T-helper 17 cell (primary cell): ENCODE measurements at places on chromosomes 12 and 14. TPM values are rescaled to one million over a fixed set of nuclear protein-coding genes. Genes with fewer than 3 reads are reported as not detected.

The MYF6 gene
- not detected for total RNA-seq

The SERPINA10 gene
- total RNA-seq = not detected

The CEP170B gene
- 7.0 TPM for total RNA-seq

The KRT83 gene
- total RNA-seq = not detected

The KITLG gene
- total RNA-seq = not detected

The GALNT16 gene
- total RNA-seq = 0.05 TPM

The DLGAP5 gene
- total RNA-seq = 0.12 TPM

The ESPL1 gene
- total RNA-seq = 0.83 TPM

The OAS1 gene
- 16.2 TPM for total RNA-seq

The MED13L gene
- total RNA-seq = 184 TPM

The NRIP2 gene
- not detected for total RNA-seq

The OTOGL gene
- total RNA-seq = not detected

The SERPINA12 gene
- total RNA-seq = not detected

The CNTN1 gene
- not detected for total RNA-seq

The SIX6 gene
- not detected for total RNA-seq

The B3GNT4 gene
- not detected for total RNA-seq

The CMA1 gene
- total RNA-seq = not detected

The TROAP gene
- not detected for total RNA-seq

The EPYC gene
- not detected for total RNA-seq

The COX8C gene
- total RNA-seq = not detected

The PDE3A gene
- total RNA-seq = 2.8 TPM

The CLEC14A gene
- not detected for total RNA-seq

The SLCO1B1 gene
- not detected for total RNA-seq

The FAM222A gene
- 2.0 TPM for total RNA-seq

The CPM gene
- total RNA-seq = 1.9 TPM

The GSC gene
- total RNA-seq = 0.60 TPM

The AQP2 gene
- not detected for total RNA-seq

The HELB gene
- 51.8 TPM for total RNA-seq

The RNF212B gene
- not detected for total RNA-seq

The PARPBP gene
- 2.8 TPM for total RNA-seq

The HOXC4 gene
- not detected for total RNA-seq

The ISCA2 gene
- 14.4 TPM for total RNA-seq

The P2RX2 gene
- total RNA-seq = not detected

The APOLD1 gene
- total RNA-seq = 5.1 TPM

The GCH1 gene
- total RNA-seq = 46.0 TPM

The MDM1 gene
- total RNA-seq = 18.7 TPM

The KIF5A gene
- 0.35 TPM for total RNA-seq

The MAX gene
- total RNA-seq = 167 TPM

The CDK2 gene
- total RNA-seq = 18.7 TPM

The TRHDE gene
- total RNA-seq = 0.26 TPM

The ARG2 gene
- 5.2 TPM for total RNA-seq

The FAM177A1 gene
- 109 TPM for total RNA-seq

The SLC6A13 gene
- 0.26 TPM for total RNA-seq

The TNFAIP2 gene
- 6.3 TPM for total RNA-seq

The TMCC3 gene
- total RNA-seq = 1.5 TPM

The LBHD2 gene
- not detected for total RNA-seq

The CISTR gene
- not detected for total RNA-seq

The AKAP5 gene
- total RNA-seq = 0.12 TPM

The SLC5A8 gene
- total RNA-seq = not detected

The GPRC5D gene
- total RNA-seq = not detected

The DMAC2L gene
- 16.1 TPM for total RNA-seq

The STON2 gene
- 51.1 TPM for total RNA-seq

The RASSF9 gene
- not detected for total RNA-seq

The ZBTB42 gene
- 2.7 TPM for total RNA-seq

The CLEC9A gene
- total RNA-seq = not detected

The GNB3 gene
- 0.45 TPM for total RNA-seq

The PELI2 gene
- total RNA-seq = 11.2 TPM

The SMCO2 gene
- total RNA-seq = not detected
